Brain microvascular endothelial cell (primary cell): ENCODE measurements at places on chromosomes 2 and 18.

DNA sequence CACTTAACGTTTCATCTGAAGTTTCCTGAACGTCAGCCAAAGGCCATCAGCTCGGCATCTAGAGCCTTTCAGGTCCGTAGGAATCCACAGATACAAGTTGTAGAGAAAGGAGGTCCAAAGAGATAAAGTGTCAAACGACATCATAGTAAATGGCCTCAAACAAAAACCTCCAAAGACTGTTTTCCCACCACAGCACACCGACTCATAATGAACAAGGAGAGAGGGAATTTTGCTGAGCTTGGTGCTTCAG, 150.3 kb downstream of the PXDN start:
- DNase-seq, result no peak

DNA sequence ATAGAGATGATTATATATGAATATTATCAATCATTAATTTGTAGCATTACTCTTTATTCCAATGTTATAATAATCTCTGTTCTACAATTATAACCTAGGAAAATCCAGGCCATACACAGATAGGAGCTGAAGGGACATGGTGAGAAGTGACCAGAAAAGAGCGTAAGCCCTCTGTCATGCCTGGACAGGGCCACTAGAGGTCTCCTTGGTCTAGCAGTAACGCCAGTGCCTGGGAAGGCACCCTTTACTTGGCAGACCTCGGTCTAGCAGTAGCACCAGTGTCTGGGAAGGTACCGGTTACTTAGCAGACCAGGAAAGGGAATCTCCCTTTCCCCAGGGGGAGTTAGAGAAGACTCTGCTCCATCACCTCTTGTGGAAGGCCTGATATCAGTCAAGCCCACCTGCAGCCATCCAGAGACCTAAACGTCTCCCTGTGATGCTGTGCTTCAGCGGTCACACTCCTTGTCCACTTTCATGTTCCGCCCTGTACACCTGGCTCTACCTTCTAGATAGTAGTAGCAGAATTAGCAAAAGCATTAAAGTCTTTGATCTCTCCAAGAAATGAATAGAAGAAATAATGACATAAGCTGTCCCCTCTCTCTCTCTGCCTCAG, 447.5 kb upstream of the FSIP2 start:
- DNase-seq, result peak; percentile 51

DNA sequence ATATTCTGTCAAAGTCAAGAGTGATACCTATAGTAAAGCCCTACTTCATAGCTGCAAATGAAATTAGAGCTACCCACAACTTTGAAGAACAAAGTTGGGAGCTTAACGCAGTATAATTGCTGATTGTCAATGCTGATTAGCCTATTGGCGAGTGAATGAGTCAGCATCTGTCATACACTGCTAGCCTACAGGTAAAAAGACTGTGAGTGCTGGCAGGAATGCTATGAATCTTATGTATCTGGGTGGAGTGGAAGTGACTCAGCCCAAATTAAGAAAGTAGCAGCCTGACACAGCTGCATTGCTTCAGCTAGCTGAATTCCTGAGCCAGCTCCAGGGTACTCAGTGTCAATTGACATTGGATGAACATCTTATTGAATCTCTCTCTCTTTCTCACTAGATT, 179.4 kb upstream of the DCC start:
- DNase-seq, result no peak

- no peak for DNase-seq
Observed at GRCh38 chr2:207160115-207160514, 5.6 kb downstream of the KLF7 start.
